ENCODE measurements at places on chromosomes 7 and 10. TPM values are rescaled to one million over a fixed set of nuclear protein-coding genes. Genes with fewer than 3 reads are reported as not detected.

GRCh38 chr7:147651601-147652000 is 939.0 kb upstream of the C7orf33 start:
- DNase-seq: no peak

DNA sequence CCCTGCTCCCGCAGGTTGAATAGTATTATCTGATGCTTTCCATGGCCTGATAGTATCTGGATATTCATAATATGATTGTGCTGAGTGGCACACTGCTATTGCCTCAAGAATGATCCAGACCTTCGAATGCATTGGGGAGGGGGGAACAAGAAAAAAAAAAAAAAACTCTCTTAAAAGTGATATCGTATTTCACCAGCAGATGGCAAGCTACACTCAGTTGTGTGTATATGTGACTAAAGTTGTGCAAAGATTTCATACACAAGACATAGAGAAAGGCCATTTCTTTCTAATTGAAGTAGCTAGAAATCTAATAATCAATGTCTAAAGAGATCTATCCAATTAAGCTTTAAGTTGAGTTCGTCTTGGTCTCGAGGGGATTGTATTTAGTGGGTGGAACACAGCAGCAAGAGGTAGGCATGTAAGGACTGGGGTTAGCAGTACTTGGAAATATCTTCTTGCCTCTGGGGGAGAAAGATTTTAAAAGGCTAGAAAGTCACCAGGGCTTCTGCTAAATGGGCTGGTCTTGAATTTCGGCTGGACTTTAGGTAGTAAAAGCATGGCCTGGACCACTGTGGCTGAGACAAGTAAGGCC is 15.3 kb downstream of the SFRP4 start:
- DNase-seq: no peak

GRCh38 chr10:49740346-49741107 is 21.6 kb downstream of the OGDHL start:
- no peak for DNase-seq

- no peak for DNase-seq
Measured at GRCh38 chr10:75028748-75029147, 82.7 kb upstream of the SAMD8 start.

DNA sequence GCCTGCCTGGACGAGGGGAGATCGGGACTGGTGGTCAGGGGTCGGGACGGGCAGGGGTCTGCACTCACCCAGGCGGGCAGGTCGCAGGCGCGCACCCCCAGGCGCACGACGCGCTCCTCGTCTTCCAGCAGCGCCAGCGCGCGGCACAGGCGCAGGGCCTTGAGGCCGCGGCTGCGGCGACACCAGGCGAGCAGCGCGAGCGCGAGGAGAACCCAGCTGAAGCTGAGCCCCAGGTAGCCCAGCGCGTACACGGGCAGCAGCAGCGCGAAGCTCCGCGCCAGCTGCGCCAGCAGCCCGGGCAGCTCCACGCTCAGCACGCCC is 328 bp downstream of the ESYT2 start:
- no peak for DNase-seq

DNA sequence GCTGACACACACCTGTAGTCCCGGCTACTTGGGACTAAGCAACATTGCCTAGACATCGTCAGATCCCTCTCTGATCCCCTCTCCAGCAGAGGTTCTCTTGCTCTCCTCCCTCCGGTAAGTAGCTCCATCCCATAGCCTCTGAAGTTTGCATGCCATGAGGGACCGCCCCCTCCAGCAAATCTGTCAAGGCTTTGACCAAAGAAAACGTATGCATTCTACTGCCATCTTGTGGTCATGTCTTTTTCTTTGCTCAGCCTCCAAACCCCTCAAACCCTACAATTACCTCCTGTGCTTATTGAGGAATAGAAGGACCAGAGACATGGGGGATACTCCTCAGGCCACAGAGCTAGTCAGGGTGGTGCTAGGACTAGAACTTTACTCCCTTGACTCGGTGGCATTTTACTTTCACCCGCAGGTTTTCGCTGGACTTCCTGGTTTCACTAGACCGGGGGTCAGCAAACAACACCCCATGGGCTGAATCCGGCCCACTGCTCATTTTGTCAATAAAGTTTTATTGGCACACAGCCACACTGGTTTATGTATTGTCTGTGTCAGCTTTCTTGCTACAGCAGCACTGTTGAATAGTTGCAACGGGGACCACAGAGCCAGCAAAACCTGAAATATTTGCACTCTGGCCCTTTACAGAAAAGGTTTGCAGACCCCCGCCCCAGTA is 202.6 kb upstream of the FOXK1 start:
- DNase-seq: no peak

DNA sequence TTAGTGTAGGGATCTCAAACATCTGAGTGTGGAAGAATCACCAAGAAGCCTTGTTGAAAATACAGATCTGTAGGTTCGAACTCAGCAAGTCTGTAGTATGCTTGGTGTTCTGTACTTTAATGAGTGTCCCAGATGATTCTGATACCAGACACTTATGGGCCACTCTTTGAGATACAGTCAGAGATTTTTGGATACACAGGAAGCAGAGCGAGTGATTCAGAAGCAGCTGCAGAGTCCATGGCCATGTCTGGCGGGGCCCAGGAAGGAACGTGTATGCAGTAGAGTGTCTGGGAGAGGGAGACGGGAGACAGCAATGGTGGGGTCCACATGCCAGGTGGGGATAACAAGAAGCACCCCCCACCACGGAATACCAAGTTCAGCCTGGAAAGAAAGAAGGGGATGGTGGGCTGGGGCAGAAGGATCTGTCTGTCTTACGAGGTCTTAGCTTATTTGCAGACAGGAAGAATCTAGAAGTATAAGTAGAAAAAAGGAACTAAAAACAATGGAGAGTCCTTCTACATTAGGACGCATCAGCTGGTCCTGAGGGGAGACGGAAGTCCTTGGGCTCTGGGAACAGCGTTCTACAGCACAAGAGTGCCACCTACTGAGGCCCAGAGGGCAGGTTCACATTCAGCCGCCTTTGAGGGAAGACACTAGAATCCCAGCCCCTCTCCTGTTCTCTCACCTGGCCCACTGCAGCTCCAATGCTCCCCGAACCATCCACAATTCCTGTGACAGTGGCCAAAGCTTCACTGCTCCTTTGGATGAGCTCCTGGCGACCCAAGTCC is 55.4 kb downstream of the SLC37A3 start:
- no peak for DNase-seq

DNA sequence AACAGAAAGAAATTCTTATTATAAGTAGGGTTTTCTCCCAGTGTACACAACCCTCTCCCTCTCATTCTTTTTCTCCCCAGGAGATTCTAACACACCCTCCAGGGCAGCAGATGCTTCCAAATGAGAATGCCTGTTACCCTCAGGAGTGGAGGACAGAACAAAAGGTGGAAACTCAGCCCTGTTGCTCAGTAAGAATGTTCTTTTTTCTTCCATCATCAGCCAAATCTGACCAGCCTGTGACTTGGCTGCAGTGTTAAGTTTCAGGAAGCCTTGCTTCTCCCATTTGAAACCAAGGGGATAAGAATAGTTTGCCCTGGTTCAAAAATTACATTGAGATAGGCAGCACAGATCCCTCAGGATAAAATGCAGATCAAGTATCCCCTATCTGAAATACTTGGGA is 77.5 kb upstream of the EEPD1 start:
- no peak for DNase-seq

DNA sequence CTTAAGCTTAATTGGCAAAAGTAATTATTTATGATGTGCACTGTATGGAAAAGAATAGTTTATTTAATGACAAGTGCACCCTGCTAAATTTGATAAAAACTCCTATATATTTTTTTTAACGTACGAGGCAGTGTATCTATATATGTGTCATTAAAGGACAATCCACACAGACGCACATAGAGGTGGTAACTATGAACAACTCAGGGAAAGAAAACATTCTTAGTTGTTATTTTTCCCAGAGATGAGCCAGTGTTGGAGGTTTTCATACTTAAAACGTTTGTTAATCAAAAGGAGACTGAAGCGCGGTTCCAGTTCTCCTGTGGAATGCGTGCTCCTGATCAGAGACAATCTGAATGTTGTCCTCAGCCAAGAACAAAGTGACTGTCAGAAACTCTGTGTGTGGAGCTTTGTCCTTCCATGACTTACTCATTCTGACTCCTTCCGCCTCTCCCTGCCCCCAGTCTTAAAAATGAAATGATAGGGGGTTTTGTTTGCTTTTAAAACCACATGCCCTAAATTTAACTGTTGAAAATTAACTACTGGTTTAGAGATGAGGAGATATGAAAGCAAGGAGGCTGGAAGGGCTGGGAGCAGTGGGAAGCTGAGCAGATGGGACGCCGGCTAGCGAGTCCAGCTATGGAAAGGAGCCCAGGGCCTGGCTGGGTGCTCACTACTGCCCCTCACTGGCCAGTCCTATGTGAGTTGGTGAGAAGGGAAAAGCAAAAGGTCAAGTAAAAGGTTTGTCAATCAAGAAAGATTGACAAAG is 99.6 kb downstream of the SVIL start:
- peak; percentile 67 for DNase-seq

- DNase-seq: no peak
Measured at GRCh38 chr7:13839063-13839462, 150.4 kb downstream of the ETV1 start.

DNA sequence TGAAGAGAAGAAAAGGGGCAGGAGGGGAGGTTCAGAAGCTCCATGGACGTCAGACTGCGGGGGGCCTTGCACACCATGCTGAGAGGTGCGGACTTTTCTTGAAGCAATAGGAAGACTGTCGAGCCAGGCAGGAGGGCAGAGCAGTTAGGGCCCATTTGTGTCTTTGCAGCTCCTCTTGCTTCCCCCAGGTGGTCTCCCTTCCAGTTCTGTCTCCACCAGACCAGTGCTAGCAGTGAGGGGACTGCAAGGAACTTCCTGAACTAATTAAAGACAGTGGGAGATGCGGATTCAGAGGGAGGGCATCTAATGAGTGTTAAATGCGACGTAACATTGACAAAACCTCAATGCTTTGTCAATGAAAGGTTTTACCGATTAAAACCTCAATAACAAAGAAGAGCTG is 225.4 kb downstream of the USP6NL start:
- DNase-seq: no peak

DNA sequence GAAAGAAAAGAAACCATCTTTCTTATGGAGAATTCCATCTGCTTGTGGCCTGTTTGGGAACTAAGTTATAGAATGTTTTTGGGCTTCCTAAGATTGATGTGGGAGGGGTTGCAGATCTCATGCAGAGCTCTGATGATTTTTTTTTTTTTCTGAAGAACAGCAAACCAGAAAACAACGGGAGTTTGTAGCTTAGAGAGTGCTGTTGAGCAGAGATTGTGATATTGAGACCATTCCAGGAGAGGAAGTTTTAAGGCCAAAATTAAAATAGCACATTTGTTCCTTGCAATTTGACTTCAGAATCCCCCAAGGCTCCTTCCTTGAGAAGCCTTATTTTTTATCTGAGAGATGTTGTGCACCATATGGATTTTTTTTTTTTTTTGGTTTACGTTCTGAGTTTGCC is 159.5 kb upstream of the NRP1 start:
- no peak for DNase-seq

DNA sequence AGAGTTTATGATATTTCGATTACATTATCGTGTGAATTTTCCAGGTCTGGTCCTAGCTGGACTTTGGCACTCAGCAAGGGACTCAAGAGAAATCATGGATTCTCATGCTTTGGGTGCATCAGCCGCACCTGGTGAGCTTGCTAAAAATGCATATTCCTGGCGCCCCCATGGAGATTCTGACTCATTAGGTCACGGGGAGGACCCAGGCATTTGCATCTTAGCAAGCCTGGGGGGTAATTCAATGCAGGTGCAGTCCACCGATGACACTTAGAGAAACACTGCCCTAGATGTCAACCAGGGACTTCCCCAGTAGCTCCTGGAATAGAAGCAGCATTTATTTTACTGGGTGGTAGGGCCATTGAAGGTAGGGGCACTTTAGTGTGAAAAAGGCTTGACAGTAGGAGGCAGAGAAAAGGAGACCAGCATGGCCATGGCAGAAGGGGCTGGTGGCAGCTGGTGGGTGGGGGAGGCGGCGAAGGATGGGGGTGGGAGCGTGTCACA is 29.9 kb upstream of the PDCD4 start:
- DNase-seq: no peak

- no peak for DNase-seq
Measured at GRCh38 chr10:58064714-58065528, 202.8 kb downstream of the IPMK start.

- peak; percentile 32 for DNase-seq
Measured at GRCh38 chr10:114398587-114399331, 5.5 kb downstream of the AFAP1L2 start.

- peak; percentile 89 for DNase-seq
Measured at GRCh38 chr7:131513245-131514061, 43.0 kb downstream of the PODXL start.

DNA sequence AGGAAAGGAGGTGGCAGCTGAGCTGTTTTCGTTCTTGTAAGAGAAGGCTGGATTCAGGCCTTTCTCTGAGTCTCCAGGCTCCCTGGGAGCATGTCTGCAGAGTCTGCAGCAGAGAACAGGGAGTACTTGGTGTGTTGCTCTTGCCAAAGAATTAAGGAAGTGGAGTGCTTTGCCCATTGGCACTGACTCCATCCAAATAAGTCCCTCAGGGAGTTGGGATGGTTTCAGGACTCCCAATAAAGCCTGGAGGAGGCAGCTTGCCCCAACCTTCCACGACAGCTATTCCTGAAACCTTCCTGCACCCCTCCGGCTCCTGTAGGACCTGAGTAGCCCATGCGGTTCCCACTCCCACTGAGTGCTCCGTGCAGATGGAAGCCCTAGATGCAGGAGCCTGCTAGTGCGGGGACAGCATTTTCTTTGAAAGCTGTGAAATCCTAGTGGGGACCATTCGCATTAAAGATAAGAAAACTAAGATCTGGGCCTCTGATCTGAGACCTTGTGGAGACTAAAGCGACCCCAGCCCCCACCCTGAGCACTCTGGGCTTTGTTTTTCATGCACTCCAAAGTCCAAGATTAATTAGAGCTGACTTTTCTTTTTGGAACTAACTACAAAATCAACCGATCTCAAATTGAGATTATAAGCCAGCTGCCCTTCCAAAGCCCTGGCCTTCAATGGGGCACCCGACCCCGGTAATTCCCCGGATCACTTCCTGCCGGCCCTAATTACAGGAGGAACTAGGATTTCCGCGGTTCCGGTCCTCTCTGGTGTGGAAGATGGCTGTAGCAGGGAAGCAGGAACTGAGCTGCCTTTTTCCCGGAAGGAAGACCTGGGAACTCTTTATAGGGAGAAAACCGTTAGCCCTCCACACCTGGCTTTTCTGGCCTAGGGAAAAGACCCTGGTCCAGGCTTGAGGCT is 110.2 kb downstream of the COL13A1 start:
- peak; percentile 64 for DNase-seq

Gene TMEM273
- 2.5 TPM for total RNA-seq

Gene VIPR2
- total RNA-seq: 9.0 TPM

Gene BTBD16
- total RNA-seq: not detected

Gene MYL10
- not detected for total RNA-seq

Gene FKBP9
- 124 TPM for total RNA-seq

Gene HHEX
- total RNA-seq: 4.1 TPM

Measured in ovary (tissue), 10 donors.